IPS DF 6.9 (cell line): ENCODE measurements at places on chromosomes 5 and 9.

- DNase-seq, result no peak
These were observed 74.0 kb downstream of the PRR16 start for GRCh38 chr5:120538149-120538548.

DNA sequence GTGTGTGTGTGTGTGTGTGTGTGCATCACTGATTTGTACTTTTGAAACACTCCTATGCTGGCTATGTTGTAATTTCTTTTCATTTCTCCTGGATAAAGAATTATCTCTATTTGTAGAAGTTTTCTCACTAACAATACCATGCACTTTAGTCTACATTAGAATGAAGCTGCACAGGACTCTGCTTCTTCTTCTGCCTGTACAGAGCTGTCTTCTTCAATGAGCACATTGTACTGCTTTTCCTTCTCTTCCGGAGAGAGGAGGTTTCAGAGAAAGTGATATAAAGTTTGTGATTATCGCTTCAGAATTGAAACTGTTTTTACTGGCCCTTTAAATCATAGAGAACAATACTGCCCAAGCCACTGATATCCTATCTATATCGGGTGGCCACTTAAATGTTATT, 677.0 kb downstream of the NR2F1-AS1 start:
- DNase-seq, result no peak

GRCh38 chr5:32020271-32020670, 153.8 kb downstream of the GOLPH3 start:
- DNase-seq, result no peak

DNA sequence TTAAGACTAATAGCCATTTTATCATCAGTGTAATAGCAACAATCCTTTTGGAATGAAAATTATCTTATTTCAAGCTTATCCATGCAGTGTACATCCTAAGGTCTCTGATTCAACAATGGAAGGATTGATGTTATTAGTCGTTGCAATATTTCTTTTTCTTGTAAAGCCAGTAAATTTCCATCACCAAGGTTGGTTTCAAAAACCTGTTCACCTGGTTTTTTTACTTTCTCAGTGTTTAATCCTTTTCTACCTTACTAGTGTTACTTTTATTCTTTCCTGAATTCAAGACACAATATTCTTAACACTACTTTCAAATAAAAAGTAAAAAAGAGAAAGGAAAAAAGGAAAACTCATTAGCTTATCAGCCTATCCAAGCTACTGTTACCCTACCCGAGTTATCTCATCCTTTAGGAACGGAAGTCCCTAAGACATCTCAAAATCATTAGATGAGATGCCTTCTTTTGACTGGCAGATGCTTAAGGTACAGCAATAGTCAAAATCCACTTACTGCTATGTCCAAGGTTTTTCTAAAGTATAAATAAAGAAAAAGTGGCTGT, 5.4 kb downstream of the ZFR start:
- DNase-seq, result no peak

DNA sequence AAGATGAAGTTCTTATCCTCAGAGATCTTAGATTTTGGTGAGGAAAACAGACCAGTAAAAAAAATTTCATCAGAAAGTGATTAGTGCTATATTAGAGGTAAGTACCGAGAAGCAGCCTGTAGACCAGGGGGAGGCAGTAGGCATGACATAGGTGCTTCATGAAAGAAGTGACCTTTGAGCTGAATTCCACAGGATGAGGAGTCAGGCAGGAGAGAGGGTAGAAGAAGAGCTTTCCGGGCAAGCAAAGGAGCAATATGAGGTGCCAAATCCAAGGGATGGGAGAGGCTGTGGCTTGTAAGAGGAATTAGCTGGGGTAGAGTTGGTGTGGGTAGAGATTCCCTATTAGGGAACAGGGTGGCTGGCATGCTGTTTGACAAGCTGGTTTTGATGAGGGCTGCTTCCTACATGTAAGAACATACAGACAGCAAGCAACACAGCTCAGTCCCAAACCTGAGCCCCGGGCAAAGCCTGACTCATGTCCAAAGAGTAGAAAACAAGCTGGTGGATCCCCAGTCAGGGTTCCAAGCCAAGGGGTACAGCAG, 48.4 kb upstream of the PWWP2A start:
- DNase-seq, result no peak

GRCh38 chr5:173204185-173204979, 30.6 kb downstream of the NKX2-5 start:
- DNase-seq, result no peak

GRCh38 chr5:16489322-16489791, 23.8 kb upstream of the ZNF622 start:
- DNase-seq, result no peak

GRCh38 chr5:93599399-93600120, 16.5 kb downstream of the NR2F1 start:
- no peak for DNase-seq

GRCh38 chr5:26482076-26482809, 556.1 kb downstream of the CDH9 start:
- no peak for DNase-seq

DNA sequence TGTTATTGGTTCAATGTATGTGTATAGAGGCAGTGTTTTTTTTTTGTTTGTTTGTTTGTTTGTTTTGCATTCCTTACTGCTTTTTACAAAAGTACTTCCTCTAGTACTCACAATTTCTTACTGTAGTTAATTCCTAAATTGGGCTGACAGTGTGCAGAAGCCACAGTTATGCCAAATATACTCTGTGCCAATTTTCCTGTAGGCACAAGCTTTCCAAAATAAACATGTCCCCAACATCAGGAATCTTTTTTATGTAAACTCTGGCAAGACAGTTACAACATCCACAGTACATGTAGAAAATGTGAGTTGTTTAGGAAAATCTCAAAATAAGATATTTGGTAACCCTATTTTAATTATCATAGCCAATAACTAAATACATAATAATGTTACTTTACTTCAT, 161.6 kb upstream of the TSLP start:
- DNase-seq, result no peak

DNA sequence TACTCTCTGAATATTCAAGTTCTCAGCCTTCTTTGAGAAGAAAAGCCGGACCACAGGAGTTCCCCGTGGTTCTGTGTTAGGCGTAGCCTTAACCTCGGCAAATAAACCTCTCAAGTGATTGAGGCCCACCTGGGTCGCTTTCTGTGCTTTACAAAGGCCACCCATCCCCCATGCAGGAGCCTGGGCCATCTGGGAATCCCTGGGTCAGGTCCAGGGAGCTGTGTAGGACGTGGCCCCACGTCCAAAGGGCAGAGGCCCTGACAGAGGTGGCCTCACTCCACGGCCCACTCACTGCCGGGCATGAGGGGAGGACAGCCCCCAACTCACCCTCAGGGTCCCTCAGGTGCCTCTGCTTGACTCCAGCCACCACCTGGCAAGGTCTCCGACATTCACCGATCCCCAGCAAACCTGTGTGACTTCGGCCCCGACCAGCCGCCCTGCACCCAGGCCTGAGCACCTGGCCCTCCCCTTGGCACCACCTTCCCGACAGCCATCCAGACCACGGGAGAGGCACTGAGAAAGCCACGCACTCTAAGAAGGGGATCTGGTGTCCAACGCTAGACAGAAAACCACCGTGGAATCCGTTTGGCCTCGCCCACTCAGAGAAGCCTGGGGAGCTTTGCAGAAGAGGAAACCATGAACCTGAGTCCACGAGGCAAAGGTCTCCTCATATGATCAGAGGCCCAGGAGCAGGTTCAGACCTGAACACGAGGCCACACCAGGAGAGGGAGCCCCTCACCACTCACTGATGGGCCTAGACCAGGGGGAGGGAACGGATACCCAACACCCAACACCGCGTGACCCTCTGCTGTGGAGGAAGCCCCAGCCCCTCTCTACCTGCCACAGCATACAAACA, 4.5 kb downstream of the SLC12A7 start:
- DNase-seq, result no peak

GRCh38 chr9:7125231-7125630, 367.5 kb downstream of the KDM4C start:
- no peak for DNase-seq

GRCh38 chr5:9549941-9550340, 4.1 kb upstream of the SEMA5A start:
- DNase-seq, result no peak

GRCh38 chr5:98492258-98492657, 281.2 kb upstream of the RGMB start:
- no peak for DNase-seq

GRCh38 chr5:22277006-22277405, 576.1 kb downstream of the CDH12 start:
- DNase-seq, result no peak

GRCh38 chr5:114339108-114339507, 22.8 kb upstream of the KCNN2 start:
- no peak for DNase-seq

- DNase-seq, result no peak
These were observed 84.6 kb downstream of the ANKRD55 start for GRCh38 chr5:56148453-56148971.

- peak; percentile 63 for DNase-seq
These were observed 42.2 kb upstream of the FBP1 start for GRCh38 chr9:94681508-94681907.

- DNase-seq, result no peak
These were observed 59.8 kb downstream of the TNC start for GRCh38 chr9:115058175-115058574.

- DNase-seq, result no peak
These were observed 1.1 kb upstream of the TENT4A start for GRCh38 chr5:6712142-6712576.

DNA sequence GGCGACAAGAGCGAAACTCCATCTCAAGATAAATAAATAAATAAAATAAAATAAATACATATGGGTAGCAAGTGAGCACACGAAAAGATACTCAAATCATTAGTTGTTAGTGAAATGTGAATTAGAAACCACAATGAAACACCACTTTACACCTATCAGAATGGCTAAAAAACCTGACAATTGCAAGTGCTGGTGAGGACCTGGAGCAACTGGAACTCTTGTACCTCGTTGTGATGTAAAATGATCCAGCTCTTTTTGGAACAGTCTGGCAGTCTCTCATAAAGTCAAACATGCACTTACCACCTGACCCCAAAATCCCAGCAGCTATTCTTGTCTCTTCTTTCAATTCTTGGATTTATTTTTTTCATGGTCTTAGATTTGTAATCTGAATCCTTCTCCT, 69.2 kb upstream of the FBXW11 start:
- no peak for DNase-seq

- DNase-seq, result no peak
These were observed 32.3 kb downstream of the NRG2 start for GRCh38 chr5:140010798-140011197.

GRCh38 chr5:44336708-44337107, 52.5 kb downstream of the FGF10 start:
- DNase-seq, result no peak

- DNase-seq, result peak; percentile 31
These were observed 99.3 kb upstream of the NIPBL start for GRCh38 chr5:36777105-36777757.

DNA sequence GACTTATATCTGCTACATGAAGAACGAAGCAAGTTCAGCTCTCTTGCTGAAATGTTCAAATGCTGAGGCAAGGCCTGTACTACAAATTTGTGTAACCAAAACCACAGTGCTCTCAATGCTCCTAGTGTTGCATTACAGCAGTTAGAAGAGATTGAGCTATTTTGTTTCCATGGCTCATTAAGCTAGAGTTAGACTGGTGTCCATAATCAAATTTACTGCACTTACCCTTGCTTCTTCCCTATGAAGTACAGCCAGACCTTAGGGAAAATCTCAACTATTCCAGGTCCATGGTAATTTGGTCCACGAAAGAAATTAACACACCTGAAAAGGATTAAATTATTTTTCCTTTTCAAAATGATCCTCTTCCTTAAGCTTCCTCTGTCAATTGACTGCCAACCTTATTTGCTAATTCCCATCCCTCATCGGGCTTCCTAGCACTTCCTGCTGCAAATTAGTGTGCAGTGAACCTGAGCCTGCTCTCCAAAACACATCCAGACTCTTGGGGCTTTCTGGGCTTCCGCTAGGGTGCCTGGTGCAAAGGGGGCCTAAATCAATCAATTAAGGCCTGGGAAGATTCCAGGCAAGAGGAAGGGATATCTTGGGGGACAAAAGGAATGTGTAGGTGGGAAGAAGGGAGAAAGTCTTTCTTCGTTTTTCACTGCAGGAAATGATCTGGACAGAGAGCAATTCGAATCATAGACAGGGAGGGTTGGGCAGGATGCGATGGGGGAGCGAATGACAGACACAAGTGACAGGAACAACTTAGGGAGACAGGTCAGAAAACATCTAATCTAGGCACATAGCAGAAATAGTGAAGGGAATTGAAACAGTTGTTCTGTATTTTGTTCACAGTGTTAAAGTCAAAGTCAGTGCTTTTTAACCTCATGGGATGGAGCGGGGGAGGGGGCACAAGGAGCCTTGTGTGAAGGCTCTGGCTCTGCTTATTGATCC, 542.4 kb downstream of the RAB3C start:
- DNase-seq, result no peak

GRCh38 chr9:93198838-93199625, 15.1 kb downstream of the WNK2 start:
- no peak for DNase-seq

- DNase-seq, result no peak
These were observed 436.5 kb upstream of the SLC30A5 start for GRCh38 chr5:68657055-68657961.

DNA sequence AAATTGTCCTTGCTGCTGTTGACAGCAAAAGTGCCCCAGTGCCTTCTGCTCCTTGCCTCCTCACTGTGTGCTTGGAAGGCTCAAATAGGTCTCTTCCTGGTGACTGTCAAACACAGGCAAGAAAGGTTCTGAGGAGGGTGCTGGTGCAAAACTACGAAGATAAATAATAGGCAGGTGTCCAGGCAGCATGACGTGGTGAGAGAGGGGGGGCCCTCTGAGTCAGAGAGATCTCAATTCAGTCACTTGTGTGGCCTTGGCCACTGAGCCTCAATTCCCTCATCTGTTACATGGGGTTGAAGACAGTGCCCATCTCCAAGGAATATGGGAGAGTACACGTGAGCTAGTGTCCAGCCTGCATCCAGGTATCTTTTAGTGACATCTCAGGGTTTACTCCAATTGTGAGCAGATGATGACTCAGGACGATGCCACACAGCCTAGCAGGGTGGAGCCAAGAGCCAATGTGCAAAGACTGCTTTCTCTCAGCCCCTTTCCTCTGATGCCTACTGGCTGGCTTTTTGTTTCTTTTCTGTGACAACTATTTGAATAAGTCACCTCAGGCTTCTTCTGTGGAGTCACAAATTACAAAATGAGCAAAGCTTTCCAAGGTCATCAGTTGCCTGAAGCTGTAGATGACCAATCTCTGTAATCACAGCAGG, 29.7 kb upstream of the SMIM32 start:
- DNase-seq, result no peak

DNA sequence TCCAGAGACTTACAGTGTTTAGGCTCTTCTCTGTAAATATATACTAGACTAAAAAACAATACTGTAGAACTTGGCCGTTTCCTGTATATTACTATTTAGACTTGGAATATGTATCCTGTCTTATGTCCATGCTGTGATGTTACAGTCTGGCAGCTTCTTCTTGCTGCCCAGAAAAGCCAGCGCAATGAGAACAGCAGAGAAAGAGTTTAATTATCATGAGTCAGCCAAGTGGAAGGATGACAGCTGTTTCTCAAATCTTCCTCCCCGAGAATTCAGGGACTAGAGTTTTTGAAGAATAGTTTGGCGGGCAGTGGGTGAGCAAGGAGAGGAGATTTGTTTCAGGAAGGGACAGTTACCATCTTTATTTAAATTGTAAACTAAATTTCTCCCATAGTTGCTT, 37.5 kb downstream of the NAA35 start:
- no peak for DNase-seq

- no peak for DNase-seq
These were observed 336.8 kb downstream of the GLIS3 start for GRCh38 chr9:3962971-3963642.
